Left colon (tissue), 2 donors: ENCODE measurements at places on chromosomes 13 and 19. TPM values are rescaled to one million over a fixed set of nuclear protein-coding genes. Genes with fewer than 3 reads are reported as not detected.

DNA sequence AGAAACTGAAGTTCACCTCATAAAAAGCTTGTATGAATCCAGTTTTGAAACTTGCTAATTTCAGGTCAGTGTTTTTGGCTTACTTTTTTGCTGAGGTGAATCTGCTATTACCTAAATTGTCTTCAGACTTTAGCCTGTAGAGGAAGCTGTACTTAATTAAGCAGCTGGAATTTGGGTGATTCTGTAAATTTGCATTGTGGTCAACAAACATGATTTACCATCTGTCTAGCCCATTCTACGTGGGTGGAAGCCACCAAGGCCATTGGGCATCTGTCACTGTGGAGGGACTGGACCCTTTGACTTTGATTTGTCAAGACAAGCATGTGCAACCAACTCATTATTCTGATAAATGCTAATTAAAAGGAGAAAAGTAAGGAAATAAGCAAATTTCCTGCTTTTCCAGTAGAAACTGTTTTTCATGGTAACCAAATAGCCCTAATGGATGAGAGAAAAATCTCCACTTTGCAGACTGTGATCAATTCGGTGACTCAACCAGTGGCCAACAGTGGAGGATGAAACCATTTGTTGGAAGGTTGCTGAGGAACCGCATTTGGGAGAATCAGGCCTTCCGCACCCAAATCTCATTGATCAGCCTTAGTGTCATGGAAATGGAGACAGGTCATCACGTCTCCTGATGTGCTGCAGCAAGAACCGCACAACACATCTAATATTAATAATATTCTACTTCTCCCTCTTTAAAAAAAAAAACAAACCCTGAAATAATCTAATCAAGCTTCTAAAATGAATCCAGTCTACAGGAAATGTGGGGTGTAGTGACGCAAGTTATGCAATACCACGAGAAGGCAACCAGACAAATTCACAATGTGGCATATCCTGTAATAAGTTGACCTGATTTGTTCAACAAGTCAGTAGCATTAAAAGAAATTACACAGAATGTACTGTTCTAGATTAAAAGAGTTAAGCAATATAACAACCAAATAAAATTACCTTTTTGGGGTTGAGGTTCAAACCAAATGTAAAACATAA is 54.3 kb downstream of the GARRE1 start:
- DNase-seq = no peak

DNA sequence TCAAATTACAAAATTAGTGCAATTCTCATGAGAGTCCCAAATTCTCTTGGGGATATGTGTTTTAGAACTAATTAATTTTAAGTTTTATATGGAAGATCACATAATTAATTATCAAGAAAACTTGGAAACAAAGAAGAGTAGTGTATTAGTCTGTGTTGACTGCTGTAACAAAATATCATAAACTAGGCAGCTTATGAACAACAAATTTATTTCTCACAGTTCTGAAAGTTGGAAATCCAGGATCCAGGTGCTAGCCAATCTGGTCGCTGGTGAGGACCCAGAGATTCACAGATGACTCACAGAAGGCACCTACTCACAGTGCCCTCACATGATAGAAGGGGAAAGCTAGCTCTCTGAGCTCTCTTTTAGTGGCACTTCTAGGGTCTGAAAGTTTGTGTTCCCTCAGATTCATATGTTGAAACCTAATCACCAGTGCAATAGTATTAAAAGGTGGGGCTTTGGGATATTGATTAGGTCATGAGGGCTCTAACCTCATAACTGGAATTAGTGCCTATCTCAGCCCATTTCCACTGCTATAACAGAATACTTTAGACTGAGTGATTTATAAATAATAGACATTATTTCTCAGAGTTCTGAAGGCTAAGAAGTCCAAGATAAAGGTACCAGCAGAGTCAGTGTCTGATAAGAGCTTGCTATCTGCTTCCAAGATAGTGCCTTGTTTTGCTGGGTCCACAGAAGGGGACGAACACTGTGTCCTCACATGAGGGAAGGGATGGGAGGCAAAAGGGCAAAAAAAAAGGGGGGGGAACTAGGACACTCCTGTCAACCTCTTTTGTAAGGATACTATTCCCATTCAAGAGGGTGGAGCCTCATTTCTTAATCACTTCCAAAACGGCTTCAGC is 1.5 kb upstream of the ARGLU1 start:
- DNase-seq = no peak

DNA sequence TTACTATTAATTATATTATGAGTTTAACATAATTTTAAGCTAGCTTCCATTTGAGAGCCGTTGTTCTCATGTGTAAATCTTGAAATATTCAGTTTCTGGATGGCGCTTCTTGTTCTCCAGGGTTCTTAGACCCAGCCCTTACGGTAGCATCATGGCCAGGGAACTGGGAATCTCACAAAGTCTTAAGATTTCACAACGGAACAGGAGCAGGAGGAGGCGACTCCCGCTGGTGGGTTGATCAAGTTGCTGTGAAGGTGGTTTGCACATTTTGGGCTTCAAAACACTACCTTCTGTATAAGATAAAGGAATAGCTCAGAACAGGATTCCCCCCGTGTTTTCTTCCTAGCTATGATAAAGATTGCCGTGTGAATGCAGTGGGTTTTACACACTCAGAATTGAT is 2.8 kb downstream of the NAXD start:
- no peak for DNase-seq

DNA sequence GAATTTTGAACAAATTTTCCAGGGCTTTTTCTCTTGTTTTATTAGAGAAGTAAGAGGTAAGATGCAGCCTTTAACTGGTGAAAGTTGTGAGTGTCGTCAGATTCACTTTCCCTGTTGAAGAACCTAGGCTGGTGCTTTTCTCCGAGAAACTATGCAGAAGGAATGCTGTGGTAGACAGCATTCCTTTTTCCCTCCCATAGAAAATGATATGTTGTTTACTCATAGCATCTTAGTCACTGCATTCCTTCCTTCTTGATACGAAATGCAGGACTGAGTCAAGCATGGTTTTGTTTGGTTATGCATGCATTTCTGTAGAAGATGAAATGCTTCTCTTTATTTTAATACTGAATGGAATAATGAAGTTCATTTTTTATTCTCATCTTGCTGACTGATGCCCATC is 3.4 kb downstream of the ITGBL1 start:
- DNase-seq = no peak

- DNase-seq = no peak
These were observed 4.2 kb downstream of the MPND start for GRCh38 chr19:4347521-4347920.

DNA sequence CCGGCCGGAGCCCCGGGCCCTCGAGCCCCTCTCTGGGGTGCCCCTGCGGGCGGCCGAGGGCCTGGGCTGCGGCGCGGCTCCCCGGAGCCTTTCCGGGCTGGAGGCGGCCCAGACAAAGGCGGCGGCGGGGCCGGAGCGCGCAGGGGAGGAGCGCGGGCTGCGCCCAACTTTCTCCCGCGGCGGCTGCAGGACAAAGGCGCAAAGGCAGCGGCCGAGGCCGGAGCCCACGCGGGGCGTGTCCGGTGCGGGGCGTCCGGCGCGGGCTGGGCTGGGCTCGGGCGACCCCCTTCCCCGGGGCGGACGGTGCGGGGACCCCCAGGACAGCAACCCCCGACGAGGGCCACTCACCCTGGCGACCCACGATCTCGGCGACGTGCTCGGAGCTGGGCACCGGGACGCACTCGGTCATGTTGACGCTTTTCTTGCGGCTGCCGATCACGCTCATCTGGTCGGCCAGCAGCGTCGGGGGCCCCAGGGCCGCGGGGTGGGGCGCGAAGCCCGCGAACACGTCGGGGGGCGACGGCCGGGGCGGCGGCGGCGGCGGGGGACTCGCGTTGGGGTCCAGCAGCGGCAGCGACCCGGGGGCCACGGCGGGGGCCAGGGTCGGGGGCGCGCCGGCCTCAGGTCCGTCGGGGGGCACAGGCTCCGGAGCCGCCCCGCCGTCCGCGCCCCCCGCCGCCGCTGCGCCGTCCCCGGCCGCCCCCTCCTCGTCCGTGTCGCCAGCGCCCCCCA is 843 bp downstream of the MEX3D start:
- DNase-seq = peak; percentile 52

DNA sequence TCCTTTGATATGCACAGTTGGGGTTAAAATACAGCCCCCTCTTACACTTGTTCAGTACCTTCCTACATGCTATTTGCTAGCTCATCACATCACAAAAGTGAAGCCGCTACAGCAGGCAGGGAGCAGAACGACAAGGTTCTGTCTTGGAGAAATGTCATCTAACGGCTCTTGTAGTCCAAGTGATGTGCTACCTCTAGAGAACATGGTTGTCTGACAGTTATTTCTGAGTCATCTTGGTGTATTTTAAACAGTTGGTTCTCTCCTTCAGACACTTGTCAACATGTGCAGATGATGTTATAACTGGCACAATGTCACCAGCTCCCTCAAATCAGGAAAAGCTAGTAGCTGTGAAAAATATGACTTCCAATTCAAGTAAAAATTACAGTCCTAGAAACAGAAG is 865.0 kb downstream of the PCDH9 start:
- DNase-seq = no peak

DNA sequence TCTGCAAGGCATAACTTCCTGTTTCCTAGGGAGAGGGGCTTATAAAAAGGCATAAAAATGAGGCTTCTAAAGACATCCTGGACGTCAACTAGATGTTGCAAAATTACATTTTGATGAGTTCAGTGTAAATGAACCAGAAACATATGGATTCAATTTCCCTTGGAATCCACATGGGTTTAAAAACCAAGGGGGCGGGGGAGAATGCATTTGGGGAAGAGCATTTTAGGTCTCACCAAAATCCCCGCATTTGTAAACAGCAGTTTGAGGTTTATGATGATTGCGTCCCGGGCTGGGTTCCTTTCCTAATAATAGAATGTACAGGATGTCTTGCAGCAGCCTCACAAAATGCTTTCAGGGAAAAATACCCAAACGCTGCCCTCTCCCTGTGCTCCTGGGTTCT is 407.8 kb downstream of the ZNF536 start:
- no peak for DNase-seq

DNA sequence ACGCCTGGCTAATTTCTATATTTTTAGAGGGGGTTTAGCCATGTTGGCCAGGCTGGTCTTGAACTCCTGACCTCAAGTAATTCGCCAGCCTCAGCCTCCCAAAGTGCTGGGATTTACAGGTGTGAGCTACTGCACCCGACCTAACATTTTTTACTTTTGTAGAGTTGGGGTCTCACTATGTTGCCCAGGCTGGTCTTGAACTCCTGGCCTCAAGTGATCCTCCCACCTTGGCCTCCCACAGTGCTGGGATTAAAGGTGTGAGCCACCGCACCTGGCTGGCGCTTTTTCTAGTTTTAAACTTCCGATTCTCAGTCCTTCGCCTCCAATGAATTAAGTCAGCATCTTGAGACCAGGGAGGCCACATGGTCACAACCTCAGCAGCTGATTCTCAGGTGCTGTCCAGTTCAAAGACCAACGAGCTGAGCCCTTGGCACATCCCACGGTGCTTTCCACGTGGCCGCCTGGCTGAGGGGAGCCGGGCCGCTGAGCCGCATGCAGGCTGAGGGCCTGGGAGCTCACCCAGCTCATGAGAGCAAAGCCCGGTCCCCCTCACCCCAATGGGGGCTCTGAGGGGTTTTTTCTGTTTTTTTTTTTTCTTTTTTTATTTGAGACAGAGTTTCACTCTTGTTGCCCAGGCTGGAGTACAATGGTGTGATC is 9.1 kb downstream of the AP3D1 start:
- DNase-seq = no peak

GRCh38 chr13:43411211-43411610 is 375.6 kb downstream of the ENOX1 start:
- DNase-seq = no peak

DNA sequence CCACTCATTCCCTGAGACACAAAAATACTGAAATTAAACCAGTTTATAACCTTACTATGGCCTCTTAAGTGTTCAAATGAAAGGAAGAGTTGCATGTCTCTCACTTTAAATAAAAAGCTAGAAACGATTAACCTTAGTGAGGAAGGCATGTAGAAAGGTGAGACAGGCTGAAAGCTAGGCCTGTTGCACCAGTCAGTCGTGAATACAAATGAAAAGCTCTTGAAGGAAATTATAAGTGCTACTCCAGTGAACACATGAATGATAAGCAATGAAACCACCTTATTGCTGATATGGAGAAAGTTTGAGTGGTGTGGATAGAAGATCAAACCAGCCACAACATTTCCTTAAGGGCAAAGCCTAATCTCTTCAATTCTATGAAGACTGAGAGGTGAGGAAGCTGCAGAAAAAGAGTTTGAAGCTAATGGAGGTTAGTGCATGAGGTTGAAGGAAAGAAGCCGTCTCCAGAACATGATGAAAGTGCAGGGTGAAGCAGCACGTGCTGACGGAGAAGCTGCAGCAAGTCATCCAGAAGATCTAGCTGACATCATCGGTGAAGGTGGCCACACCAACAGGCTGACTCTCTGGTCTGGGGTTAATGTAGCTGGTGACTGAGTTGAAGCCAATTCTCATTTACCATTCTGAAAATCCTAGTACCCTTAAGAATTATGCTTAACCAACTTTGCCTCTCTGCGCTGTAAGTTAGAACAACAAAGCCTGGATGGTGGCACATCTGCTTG is 94.5 kb upstream of the TEX29 start:
- no peak for DNase-seq

DNA sequence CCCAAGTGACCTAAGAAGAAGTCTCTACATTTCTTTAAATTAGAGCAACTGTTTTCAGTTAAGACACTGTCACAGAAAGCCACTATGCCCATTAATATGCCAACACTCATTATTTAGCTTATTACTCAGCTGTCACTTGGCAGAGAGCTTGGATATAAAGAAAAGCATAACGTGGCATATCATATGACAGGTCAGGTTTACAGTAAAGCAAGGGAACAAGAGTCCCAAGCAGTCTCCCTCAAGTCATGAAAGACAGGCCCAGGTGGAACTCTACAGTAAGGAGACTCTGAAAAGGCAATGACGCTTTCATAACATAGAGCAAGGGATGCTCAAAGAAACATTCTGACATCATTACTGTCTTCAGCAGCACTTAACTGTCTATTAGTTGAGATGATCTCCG is 6.3 kb downstream of the LHFPL6 start:
- no peak for DNase-seq

GRCh38 chr13:35804901-35805300 is 326.3 kb downstream of the DCLK1 start:
- DNase-seq = no peak

DNA sequence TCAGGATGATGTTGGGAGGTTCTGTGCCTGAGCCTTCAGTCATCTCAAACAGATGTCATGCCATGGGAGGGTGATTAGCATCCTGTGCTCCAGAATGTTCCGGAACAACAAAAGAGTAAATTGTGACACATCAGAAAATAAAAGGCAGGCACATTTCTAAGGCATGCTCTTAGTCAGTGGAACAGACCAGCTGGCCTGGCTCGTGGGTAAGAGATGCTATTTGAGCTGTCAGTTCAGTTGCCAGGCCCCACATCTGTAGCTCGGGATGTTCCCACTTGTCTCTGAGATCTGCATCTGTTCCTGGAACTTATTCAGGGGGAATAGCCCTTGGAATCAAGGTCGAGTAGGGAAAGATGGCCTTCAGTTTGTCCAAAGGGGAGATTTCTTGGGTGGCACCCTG is 26.0 kb downstream of the OLFM4 start:
- no peak for DNase-seq

CATSPERD gene
- not detected for total RNA-seq

ADM5 gene
- 0.98 TPM for total RNA-seq

ZNF610 gene
- total RNA-seq = 0.79 TPM

TMEM161A gene
- 16.8 TPM for total RNA-seq

PRTN3 gene
- not detected for total RNA-seq
